ENCODE measurements at places on chromosomes 12 and 14.
A peak's percentile ranks its signal among the peaks of the same experiment; 100 is the strongest.

- no peak for DNase-seq
Observed at GRCh38 chr14:68309616-68310015, 483.3 kb downstream of the ZFP36L1 start.

DNA sequence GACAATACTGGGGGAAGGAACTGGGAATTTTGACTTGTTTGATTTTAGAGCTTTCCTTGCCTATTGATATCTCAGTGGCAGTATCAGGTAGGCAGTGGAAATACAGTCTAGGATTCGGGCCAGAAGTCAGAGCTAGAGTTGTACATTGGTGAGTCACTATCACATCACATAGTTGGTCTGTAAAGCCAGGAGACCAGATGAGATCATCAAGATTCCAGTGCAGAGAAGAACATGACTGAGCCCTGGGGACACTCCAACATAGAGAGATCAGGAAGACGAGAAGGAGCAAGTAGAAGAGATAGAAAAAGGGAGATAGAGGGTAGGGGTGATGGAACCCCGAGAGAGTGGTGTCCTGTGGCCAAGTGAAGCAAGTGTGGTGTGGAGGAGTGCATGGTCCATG is 46.6 kb upstream of the NR1H4 start:
- no peak for DNase-seq

DNA sequence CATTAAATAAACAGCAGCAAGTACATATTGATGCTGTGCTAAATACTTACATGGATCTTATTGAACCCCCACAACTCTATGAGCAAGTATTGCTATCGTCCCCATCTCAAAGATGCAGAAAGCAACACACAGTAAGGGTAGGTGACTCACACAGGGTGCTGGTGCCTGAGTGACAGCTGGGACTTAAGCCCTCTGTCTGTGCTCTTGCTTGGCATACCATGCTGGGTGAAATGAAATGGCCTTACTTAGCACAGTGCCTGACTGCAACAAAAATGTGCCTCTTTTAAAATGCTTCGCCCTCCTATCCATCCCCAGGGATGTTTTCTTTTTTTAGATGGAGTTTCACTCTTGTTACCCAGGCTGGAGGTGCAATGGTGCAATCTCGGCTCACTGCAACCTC is 788 bp downstream of the TEX52 start:
- DNase-seq, result no peak

DNA sequence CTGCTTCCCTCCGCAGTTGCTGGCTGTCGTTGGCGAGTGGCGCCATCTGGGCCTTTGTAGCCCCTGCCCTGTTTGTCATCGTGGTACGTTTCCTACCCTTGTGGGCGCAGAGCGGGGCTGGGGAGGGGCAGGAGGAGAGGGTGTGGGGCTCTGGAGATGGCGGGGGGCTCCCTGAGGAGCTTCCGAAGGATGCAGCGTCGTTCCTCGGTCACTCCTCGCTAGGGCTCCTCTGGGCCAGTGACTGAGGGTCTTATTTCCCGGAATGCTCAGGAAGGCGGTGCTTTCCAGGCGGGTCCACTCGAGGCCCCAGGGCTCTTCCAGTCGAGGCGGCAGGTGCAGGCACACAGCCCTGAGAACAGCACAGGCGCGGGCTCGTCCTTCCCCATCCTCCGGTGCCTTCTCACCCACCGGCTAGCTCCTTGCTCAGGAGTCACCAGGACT is 167.1 kb downstream of the ADGRD1 start:
- DNase-seq, result peak; percentile 7

- peak; percentile 47 for DNase-seq
Observed at GRCh38 chr14:45252366-45253069, 484 bp downstream of the MIS18BP1 start.
